ENCODE measurements at places on chromosomes 13 and 19. TPM values are rescaled to one million over a fixed set of nuclear protein-coding genes. Genes with fewer than 3 reads are reported as not detected.

GRCh38 chr13:51360489-51360888 is 21.0 kb downstream of the SERPINE3 start:
- DNase-seq, result no peak

DNA sequence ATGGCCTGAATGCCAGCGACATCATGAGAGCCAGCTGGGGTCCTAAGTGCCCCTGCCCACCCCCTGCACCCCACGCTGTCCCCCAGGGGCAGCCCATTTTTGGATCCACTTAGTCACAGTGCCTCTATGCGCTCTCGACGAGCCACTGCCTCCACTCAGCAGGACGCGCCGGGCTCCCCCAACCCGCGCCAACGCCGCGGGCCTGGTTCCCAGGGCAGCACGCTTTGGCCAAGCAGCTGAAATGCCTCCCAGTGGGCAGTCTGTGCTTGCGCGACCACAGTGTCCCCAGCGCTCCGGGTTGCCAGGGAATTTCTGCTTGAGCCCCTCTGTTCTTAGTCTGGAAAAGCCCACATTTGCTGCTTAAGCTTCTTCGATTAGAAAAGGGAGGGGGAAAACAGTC is 39.4 kb downstream of the TMED1 start:
- no peak for DNase-seq

GRCh38 chr13:107999751-108000150 is 215.6 kb downstream of the LIG4 start:
- DNase-seq, result no peak

DNA sequence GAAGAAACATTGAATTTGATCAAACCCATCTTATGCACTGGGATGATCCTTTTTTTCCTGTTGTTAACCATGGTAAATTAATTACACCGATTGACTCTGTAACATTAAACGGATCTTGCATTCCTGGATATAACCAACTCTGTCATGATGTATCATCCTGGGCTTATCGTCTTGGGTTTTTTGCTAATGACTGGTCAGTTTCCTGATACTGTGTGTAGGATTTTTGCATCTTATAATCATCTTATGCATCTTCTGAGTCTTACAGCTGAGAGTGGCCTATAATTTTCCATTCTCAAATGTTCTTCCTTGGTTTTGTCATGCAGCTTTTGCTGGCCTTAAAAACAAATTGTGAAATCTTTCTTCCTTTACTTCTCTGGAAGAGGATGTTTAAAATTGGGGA is 12.8 kb downstream of the DCUN1D2 start:
- no peak for DNase-seq

DNA sequence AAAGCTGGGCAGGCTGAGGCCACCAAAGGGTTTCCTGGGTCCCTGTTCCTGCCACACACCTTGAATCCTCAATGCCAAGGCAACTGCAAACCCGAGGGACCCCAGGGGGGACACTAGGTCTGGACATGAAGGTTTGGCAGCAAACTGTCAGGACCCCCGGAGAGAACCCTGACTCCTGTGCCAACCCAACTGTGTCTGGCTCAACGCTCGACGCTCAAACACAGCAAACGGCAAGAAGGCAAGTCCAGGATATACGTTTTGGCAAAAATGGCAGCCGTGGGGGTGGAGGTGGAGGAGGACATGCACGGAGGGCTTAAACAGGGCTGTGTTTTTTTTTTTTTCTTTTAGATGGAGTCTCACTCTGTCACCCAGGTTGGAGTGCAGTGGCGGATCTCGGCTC is 73.0 kb downstream of the GADD45B start:
- no peak for DNase-seq

DNA sequence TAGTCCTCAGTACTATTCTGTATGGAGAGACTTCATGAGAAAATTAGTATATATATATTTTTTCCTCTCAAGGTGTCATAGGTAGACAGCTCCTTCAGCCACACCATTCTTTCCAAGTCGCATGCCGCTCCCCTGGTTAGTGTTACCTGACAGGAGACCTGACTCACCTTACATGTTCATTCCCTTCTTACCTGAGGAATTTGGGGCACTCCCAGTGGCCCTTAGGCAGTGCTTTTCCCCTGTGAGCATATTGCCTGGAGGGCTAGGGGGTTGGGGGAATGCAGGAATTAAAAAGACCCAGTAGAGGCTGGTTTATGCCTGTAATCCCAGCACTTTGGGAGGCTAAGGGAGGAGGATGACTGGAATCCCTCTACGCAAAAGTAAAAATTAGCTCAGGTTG is 9.0 kb upstream of the ACTN4 start:
- no peak for DNase-seq

DNA sequence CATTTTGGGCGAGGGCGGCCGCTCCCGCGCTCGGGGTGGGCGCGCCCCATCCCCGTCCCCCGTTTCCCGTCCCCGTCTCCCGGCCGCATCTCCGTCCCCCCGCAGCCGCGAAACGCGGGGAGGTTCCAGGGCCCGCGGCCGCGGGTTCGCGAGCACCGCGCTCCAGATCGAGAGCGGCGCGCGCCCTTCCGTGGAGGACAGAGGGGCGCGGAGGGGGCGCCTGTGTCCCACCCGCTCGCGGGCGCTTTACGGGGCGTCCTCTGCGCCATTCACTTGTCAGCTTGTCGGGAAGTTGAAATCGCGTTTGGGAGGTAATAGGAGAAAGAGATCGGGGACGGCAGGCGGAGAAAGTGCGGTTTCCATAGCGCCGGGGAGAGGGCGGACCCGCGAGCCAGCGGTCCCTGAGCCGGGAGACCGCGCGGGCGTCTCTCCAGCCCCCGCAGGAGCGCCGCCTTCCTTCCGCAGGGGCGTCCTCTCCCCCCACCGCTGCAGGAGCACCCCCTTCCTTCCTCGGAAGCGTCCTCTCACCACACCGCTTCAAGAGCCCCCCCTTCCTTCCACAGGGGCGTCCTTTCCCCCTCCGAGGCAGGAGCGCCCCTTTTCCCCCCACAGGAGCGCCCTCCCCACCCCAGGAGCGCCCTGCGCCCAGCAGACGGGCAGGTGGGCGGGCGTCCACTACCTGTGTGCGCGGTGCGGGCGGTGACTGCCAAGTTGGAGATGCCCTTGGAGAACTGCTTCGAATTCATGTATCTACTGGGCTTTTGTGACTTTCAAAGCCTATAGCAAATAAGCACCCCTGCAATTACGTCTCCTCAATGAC is 962 bp upstream of the IRS2 start:
- DNase-seq, result no peak

GRCh38 chr13:98503175-98504028 is 73.5 kb downstream of the STK24 start:
- no peak for DNase-seq

- DNase-seq, result no peak
Observed at GRCh38 chr19:7263521-7263920, 30.7 kb downstream of the INSR start.

GRCh38 chr19:40611096-40611495 is 9.9 kb downstream of the LTBP4 start:
- peak; percentile 63 for DNase-seq

DNA sequence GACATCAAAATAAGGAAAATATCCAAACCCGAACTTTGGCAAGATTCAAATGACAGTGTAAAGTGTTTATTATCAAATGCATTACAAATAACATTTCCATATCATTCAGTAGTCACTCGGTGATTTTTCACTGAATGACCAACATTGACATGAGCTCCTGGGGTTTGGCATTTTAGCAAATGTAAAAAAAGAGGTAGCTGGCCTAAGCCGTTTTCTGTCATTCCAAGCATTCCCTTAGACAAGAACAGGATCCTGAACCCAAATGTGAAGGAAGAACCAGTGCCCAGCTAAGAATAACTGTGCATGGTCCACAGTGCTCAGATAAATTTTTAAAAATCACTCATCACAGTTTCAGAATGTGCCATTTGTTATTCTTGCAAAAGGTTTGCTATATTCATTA is 327.9 kb downstream of the GPC6 start:
- DNase-seq, result no peak

DNA sequence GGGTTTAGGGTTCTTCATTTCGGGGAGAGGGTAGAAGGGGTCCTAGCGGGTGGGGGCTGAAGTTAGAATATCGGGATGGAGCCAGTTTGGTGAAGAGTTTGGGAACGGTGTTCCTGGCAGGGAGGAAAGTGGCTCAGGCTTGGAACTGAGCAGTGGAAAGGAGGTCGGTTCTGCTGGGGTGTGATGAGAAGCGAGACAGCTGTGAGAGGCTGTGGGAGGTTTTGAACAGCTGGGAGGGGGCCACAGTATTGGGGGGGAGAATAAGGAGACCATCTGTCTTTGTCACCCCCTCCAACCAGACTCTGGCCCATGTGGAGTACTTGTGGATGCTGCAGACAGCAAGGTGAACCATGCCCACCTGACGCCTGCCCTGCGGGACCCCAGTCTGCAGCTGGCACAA is 1.0 kb upstream of the TM6SF2 start:
- no peak for DNase-seq

GRCh38 chr13:40061466-40062450 is 406.3 kb downstream of the COG6 start:
- no peak for DNase-seq

- peak; percentile 80 for DNase-seq
Observed at GRCh38 chr19:40803857-40804782, 5.1 kb downstream of the EGLN2 start.

DNA sequence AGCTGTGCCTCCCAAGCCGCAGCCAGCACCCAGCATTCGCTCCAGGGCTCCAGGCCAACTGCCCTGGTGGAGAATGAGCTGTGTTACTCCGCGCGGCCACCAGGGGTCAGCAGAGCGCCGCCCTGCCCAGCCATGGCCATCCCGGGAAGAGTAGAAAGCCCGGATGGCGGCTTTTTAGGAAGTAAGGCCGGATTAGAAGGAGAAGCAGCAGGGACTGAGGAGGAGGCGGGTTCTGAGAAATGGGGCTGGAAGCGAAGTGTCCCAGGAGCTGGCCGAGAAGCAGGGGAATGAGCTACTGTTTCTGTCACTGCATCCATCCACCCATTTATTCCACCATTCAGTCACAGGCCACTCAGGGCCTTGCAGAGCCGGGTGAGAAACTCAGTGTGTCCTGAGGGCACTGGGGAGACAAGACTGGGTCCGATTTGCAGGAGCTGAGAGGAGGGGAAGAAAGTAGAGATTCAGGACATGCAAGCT is 6.6 kb upstream of the NPAS1 start:
- peak; percentile 94 for DNase-seq

DNA sequence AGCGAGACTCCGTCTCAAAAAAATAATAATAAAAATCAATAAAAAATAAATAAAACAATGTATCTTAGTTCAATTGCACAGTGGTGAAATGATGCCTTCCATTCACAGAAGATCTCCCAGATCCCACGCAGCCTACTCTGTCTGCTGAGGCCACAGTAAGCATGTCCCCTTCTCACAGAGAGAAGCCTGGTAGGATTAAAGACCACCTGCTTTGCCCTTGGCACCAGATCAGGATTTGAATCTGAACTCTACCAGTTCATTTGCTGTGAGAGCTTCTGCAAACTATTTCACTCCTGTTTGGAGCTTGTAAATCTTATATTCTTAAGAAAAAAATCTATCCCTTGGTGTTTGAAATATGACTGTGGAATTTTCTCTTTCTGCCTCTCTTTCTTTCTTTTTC is 2.2 kb upstream of the SLC7A1 start:
- DNase-seq, result no peak

GRCh38 chr13:43303033-43303729 is 279.8 kb downstream of the DNAJC15 start:
- no peak for DNase-seq

- DNase-seq, result no peak
Observed at GRCh38 chr19:13537454-13537853, 31.2 kb upstream of the CACNA1A start.

DNA sequence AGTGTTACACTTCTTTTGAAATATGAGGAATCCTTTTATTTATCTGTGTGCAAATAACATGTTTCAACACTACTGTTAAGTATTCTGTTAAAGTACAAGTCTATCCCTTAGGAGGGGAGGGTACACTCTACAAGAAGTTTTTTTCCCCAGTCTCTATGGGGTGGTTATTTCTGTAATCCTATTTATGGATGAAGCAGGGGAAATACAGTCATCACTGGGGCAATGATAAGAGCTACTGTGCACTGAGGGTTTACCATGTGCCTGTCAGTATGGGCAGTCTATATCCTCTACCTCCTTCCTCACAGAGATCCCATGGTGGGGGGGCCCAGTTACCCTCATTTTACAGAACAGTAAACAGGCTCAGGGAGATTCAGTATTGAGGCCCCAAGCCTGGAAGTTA is 16.6 kb upstream of the TRIM13 start:
- DNase-seq, result no peak

DNA sequence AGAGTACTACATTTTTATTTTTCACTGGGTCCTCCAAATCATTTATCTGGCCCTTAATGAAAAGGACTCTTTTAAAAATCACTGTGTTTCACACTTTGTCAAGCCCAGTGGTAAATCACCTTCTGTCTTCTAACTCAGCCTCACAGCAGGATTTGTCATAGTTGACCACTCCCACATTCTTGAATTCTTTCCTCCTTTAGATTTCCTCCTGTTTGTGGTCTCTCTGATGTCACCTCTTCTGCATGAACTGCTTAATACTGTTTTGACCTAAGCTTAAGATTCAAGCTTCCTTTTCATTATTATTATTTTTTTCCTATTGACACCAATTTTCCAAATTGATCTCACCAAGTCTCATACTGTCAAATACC is 899.8 kb upstream of the MIR17HG start:
- no peak for DNase-seq

GRCh38 chr19:29450306-29450705 is 75.5 kb upstream of the VSTM2B start:
- DNase-seq, result no peak

DNA sequence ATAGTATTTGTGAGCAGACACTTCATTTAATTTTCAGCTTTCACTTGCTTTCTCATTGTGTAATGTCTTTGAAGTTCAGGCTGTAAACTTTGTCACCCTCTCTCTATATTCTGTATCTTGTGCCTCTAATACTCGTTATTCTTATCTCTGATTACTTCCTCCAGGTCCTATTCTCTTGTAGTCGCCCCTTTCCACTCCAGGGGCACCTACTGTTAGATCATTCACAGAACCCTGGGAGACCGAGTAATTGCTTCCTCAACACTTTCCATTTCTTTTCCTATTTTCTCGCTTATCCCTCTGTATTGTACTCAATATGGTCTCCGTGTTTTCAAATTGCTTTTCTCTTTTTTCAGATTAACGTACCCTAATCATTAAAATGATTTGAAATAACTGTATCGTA is 93.9 kb upstream of the TDRD3 start:
- DNase-seq, result no peak

DNA sequence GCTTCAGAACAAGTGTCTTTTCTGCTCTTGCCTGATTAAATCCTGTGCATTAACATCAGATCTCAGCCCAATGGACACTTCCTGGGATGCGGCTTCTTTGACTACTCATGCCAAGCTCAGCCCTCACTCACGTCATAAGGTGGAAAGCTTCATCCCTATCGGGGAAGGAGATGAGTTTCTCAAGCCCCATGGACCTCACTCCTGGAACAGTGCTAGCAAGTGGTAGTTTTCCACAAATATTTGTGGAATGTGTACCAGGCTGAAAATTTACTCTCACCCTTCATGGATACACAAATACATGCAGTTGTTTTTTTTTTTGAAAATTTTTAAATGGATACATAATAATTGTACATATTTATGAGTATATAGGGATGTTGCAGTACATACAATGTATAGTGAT is 34.6 kb upstream of the FARP1 start:
- DNase-seq, result no peak

GRCh38 chr13:46119883-46120614 is 15.2 kb upstream of the CPB2 start:
- DNase-seq, result no peak

Gene CNFN
- 0.87 TPM for total RNA-seq

Gene MEIS3
- 3.8 TPM for total RNA-seq

Gene TSSK6
- 0.32 TPM for total RNA-seq

Gene USE1
- total RNA-seq, result 32.8 TPM

Gene DCLK1
- total RNA-seq, result 19.3 TPM

Gene SRRM5
- total RNA-seq, result 0.16 TPM

Gene CERS4
- total RNA-seq, result 21.4 TPM

Gene SYCN
- not detected for total RNA-seq

Gene NLRP5
- total RNA-seq, result not detected

Gene RNF126
- 19.7 TPM for total RNA-seq

Gene TEX26
- not detected for total RNA-seq

Gene ZNF616
- total RNA-seq, result 5.2 TPM

Measured in Right ventricle myocardium inferior (tissue), 1 donor.